ENCODE measurements at places on chromosomes 1 and 21. TPM values are rescaled to one million over a fixed set of nuclear protein-coding genes. Genes with fewer than 3 reads are reported as not detected.

GJA8 gene
- total RNA-seq, result not detected

FLG2 gene
- total RNA-seq, result not detected

HPDL gene
- total RNA-seq, result not detected

GOLT1A gene
- 8.0 TPM for total RNA-seq

SPRR2G gene
- not detected for total RNA-seq

OR2T2 gene
- not detected for total RNA-seq

CTSK gene
- total RNA-seq, result 3.5 TPM

EFNA1 gene
- total RNA-seq, result 19.7 TPM

LIN28A gene
- total RNA-seq, result 1.4 TPM

DNA sequence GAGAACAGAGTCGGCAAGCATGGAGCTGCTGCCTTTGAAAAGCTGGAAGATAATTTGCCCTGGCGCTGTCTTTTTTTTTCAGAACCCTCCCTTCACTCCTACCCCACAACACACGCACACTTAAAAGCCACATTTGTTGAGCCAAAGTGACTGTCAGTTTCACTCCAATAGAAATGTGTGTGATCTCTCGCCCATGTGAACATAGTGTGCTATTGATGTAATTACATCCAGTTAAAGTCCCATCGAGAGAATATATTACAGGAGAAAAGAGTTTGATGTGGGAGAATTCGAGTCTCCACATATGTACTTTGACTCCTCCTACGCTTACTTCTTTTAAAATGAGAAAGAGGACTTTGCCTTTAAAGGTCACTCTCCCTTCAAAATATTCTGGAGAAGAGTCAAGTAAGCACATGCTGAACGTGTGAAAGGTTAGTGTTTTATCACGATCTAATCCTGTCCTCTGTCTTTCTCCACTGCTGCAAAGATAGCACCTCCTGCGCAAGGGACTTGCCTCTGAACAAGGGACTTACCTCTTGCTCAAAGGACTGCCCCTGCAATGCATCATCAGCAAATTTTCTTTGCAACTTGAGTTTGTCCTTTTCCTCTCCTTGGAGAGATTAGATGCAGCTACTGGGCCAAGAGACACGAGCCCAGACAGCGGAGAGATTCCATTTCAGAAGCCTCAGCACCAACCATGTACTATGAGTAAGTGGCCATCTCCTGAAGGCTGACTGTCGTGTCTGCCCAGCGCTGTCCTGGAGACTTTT, 613.9 kb downstream of the PTPRU start:
- DNase-seq, result no peak

DNA sequence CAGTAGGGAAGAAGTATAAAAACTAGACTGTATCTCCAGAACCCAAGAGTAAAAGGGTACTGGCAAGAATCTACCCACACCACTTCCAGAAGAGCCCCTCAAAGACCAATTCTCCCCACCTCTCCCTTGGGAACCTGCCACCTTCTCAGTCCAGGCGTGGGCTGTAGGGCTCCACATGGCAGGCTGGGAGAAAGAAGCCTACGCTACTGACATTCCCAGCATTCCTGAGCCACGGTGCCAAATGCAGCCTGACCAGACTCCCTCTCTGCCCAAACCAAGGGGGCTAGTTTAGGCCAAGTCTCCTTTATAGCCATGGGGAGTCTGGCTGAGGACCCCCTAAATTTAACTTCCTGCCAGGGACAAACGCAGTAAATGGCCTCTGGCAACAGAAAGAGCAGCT, 2.0 kb downstream of the UBE2Q1 start:
- no peak for DNase-seq

DNA sequence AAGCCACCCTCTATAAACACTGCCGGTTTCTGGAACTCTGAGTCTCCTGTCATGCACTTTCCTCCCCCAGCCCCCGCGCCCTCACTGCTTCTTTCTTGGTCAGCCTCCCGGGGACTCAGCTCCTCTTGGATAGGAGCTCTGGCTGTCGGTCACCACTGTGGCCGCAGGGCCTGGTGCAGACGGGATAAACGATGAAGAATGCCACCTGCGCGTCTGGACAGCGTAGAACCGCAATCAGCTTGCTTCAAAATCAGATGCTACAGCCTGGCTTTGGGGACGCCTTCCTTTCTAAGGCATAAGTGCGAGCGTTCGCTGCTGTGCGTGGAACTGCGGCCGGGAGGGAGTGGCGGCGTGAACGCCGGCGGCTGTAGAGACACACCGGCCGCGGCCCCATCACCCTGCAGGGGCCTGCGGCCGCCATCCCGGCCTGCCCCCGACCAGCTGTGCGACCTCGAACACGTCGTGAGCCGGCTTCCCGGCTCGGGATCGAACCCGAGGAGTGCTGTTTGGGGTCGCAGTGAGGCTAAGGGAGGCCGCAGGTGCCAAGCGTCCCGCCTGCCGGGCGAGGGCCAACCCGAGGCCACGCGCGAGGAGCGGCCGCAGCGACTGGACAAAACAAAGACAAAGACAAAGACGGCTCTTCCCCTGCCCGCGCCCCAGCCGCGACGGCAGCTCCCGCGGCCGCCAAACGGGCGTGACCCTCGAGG, 688 bp downstream of the PTTG1IP start:
- no peak for DNase-seq

GRCh38 chr1:232835166-232835565, 29.9 kb downstream of the MAP10 start:
- DNase-seq, result no peak

DNA sequence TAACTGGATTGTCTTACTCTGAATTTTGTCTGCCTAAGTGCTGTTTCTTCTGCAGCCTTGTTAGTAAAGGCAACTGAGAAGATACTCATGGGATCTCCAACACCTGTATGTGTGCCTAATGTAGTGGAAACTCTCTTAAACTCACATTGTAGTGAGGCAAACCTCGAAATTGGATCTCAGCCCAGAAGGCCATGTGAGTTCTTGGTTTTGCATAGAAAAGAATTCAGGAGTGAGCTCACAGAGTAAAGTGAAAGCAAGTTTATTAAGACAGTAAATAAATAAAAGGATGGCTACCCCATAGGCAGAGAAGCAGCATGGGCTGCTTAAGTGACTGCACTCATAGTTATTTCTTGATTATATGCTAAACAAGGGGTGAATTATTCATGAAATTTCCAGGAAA, 1344.7 kb downstream of the NCAM2 start:
- no peak for DNase-seq

DNA sequence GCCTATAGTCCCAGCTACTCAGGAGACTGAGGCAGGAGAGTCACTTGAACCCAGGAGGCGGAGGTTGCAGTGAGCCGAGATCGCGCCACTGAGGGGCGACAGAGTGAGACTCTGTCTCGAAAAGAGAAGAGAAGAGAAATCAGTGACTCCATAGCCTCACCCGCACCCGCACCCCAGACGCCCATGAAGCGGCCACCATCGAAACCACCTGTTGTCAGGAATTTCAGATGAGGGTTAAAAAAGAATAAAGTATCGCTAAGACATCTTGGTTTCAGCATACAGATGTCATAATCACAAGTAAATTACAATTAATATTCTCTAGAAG, 47.4 kb downstream of the NPHP4 start:
- DNase-seq, result no peak

- no peak for DNase-seq
These were observed 376 bp downstream of the AVPR1B start for GRCh38 chr1:206116873-206117150.

DNA sequence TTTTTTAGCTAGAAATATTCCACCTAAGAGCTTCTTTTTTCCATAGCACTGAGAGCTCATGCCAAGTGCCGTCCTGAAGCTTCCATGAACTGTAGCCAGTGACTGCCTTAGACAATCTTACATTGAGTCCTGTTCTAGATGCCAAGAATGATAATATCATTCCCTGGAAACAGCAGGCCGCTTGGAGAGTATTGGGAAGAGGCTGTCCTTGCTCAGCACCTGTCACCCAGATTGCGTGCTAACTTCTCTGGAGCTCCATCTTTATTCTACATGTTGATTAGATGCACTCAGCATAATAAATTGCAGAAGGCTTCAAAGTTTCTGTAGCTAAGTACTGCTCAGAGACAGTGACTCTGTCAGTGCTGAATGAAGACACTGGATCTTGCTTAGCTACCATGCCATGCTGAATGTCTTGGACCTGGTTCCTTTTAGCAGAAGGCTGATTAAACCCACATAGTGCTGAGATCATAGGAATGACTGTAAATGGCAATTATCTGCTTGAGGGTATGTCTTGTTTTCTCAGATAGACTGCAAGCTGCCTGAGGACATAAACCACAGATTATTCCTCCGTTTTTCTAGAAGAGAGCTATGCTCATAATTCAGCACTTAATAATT, 83.1 kb upstream of the IRF2BP2 start:
- DNase-seq, result no peak

- no peak for DNase-seq
These were observed 4.6 kb upstream of the FAM167B start for GRCh38 chr1:32242341-32242851.

GRCh38 chr1:245971711-245972085, 535.4 kb downstream of the SMYD3 start:
- DNase-seq, result no peak

GRCh38 chr1:104671684-104672353, 922.1 kb downstream of the AMY1C start:
- DNase-seq, result no peak

- DNase-seq, result peak; percentile 58
These were observed 30.0 kb downstream of the ARHGEF10L start for GRCh38 chr1:17569200-17570139.

- DNase-seq, result no peak
These were observed at the start of gene ITGB2 for GRCh38 chr21:44920694-44921604. ITGB2 (minus strand) TSS chr21:44920899; CDS start chr21:44910782, 10,117 bp downstream.

DNA sequence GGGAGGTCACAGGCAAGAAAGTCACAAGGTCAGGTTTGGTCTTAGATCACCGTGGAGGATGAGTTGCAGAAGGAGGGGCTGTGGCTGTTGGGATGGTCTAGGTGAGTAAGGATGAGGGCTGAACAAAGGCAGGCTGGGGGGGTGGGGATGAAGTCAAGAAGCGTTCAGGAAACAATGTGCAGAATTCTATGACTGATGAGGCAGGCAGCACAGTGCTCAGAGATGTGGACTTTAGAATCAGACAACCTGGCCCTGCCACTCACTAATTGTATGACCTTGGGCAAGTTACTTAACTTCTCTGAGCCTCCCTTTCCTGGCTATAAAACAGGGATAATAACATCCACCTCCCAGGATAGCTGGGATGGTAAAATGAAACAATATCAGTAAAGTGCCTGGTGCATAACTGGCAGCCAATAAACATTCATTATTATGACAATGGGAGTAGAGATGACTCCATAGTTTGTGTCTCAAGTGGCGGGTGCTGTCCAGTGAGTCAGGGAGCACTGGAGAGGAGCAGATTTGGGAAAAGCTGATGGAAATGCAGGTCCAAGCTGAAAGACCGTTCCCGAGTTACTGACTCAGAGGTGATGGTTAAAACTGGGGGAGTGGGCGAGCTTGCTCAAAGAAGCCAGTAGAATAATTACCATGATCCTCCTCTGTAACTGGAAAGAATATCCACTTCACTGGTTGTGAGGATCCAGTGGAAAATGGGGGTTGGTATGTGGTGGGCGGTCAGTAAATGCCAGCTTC, 2.1 kb downstream of the TIE1 start:
- no peak for DNase-seq

GRCh38 chr1:201902198-201902597, 13.5 kb downstream of the SHISA4 start:
- no peak for DNase-seq

GRCh38 chr1:213723187-213723586, 264.6 kb upstream of the PROX1 start:
- DNase-seq, result no peak

GRCh38 chr1:19813643-19813960, 1.5 kb downstream of the RNF186 start:
- no peak for DNase-seq

DNA sequence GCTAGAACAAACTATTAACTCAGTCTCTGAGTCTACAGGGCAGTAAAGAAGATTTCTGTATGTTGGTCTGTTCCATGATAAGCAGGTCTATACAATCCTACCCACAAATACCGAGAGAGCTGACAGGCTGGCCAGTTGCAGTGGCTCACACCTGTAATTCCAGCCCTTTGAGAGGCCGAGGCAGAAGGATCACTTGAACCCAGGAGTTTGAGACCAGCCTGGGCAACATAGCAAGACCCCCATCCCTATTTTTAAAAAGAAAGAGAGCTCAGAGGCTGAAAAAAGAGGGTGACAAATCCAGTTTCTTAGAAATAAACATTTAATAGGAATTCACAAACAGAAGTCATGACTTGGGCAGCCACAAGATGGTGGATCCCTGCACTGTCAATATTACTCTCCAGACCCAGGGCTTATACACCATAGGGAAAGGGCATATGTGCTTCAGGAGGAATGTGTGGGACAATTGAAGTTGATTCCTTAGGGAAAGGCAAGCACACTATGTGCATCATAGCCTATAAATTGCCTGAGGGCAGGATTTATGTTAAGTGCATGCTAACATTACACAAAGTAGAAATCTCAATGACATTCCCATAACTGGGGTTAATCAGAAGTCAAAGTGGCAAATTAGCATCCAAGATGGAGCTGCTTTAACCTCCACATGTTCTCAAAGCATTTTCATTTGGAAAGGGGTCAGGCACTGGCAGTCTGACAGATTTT, 66.8 kb downstream of the SLC16A1 start:
- DNase-seq, result no peak

DNA sequence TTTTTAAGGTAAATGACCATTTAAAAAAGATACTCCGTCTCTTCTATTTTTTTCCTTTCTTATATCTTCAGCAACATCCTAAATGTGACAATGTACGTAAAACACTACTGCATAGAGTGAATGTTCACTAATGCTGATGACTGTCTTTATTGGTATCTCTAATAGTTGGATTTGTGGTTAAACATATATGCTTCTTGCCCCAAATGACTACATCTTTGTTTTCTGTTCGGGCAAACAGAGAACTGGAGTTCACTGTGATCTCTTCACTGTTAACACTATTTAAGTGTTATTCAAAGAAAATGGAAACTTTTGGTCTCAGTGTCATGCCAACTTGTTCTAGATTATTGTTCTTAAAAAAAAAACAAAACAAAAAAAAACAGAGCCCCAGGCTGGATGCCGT, 109.4 kb downstream of the KIF26B start:
- no peak for DNase-seq

DNA sequence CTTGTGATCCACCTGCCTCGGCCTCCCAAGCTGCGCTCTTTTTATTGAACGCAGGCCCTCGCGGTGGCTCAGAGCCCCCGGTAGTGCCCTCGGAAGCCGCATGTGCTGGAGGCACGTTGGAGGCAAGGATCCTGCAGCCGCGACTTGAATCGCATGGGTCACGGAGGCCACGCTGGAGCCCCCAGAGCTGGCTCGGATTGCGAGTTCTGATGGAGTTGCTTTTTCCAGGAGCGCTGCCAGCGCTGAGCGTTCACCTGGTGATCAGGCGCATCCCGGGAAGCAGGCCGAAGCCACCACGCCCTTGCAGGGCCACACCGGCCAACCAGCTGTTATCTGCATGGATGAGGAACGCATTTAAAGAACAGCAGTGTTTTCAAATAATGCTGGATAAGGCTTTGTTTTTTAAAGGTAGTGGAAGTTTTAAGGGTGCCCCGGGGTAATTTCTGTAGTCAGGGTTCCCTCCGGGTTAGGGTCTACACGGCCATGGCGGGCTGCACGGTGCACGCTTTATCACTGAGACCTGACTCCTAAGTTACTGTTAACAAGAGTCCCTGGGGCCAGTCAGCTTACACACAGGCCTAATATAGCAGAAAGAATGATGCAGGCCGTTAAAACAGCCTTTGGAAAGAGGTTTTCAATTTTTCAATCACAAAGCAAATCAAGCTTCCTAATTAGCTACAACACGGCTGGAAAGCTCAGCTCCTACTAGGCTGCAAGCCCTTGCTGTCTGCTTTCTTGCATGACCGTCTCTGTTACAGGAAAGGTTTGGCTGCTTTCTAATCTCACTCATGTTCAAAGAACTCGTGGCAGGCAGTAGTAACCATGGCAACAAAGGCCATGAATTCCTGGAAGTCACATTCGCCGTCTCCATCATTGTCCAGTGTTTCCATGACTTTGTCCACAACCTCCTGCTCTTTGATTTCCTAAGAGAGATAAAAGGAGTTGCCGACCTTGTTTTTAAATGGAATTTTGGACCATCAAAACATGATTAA, 6.0 kb downstream of the S100B start:
- DNase-seq, result no peak
